ENCODE measurements at places on chromosomes 7 and 10.
A peak's percentile ranks its signal among the peaks of the same experiment; 100 is the strongest.

- DNase-seq: no peak
Measured at GRCh38 chr10:7121154-7121797, 289.6 kb downstream of the SFMBT2 start.

DNA sequence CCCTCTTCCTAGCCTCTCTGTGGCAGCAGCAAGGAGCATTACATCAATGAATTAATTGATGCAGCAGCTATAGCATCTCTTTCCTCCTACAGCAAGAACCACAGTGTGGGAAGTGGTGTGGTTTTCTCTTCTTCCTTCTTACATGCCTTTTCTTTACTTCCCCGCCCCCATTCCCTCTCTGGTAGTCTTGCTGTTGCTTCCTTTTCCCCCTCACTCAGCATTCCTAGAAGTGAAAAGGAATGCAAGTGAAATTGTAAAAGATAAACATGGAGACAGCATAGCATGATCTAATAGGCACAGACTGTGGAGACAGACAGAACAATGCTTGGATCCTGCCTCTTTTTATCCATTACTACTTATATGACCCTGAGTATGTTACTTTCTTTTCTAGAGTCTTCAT, 370.5 kb upstream of the BMPER start:
- DNase-seq: no peak

- DNase-seq: no peak
Measured at GRCh38 chr10:125727436-125727835, 7.9 kb downstream of the EDRF1 start.

- DNase-seq: no peak
Measured at GRCh38 chr7:137923380-137923779, 76.6 kb upstream of the DGKI start.

DNA sequence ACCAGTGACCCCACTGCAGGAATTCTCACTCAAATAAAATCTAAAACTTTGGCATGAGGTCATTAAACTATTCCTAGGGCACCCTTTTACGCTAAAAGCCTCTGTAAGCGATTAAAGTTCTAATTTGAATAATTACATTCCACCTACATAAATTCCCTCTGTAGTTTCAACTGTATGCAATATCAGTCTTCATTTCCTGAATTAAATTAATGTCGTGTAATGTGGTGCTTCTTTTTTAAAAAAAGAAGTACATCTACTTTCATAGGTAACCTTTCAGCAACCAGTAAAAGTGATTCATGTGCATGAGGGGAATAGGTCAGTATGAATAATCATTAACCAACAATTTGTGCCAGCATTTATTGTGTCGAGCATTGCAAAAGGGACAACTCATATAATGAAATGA, 44.7 kb downstream of the IMMP2L start:
- DNase-seq: no peak

DNA sequence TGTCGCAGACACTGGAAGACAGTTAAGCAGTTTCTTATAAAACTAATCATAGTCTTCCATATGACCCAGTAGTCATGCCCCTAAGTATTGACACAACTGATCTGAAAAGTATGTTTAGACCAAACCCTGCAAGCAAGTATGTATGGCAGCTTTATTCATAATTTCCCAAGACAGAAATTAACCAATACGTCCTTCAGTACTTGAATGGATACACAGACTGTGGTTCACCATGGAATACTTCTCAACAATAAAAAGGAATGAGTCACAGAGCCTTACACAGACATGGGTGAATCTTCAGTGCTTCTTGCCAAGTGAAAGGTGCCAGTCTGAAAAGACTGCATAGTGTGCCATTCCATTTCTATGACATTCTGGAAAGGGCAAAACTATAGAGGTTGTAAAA, 50.2 kb upstream of the AKR1E2 start:
- peak; percentile 69 for DNase-seq

GRCh38 chr10:48710647-48711275, 26.1 kb downstream of the WDFY4 start:
- no peak for DNase-seq

DNA sequence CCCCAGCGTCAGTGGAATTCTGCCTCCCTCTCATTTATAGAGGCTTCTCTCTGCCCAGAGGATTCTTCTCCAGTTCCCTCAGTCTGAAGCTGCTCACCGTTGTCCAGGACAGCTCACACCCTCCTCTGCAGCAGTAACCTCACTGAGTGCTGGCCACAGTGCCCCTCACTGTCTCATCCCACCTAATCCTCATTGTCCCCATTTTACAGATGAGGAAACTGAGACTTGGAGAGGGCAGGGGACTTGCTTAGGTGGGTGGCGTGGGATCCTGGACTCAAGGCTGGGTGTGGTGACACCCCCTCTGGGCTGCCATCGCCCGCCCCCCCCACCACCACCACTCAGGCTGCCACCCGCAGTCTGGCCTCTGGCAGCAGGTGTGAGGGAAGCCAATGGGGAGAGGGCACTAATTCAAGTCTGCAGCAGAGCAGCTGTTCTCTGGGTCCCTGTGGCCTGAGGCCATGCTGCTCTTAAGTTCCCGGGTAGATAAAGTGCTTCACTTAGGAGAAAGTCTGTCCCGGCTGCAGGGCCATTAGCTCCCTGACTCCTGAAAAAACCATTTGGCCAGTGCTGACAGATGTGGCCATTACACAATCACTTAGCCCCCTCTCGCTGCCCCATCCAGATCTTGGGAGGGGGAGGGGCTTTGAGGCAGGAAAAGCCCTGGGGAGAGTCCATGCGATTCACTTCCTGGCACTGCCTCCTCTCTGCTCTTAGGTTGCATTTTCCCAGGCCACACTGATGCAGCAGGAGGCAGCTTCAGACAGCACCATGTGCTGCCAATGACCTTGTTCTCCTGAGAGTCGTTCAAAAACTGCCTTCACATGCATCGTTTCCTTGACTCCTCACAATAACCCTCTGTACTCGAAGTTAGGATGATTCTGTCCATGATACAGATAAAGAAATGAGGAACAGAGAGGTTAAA, 36.3 kb downstream of the DRGX start:
- DNase-seq: no peak

- no peak for DNase-seq
Measured at GRCh38 chr7:9600974-9601373, 1167.6 kb downstream of the NXPH1 start.

DNA sequence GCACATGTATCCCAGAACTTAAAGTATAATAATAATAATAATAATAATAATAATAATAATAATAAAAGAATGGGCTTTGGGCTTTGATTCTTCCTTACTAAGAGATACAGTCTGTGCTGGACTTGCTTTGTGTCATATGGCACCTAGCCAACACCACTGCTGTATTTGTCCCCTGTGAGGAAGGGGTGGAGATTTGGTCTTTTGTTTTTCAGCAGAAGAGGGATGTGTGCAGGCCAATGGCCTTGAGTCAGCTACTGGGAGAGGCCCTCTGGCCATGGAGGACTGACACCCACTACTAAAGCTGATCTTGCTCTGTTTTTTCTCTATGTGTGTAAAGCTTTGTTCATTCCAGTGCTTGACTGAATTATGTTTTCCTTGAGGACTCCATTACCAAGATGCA, 573.0 kb upstream of the PCDH15 start:
- DNase-seq: no peak

GRCh38 chr10:122703483-122704448, 4.1 kb upstream of the C10orf120 start:
- DNase-seq: peak; percentile 21

GRCh38 chr7:105219771-105220160, 169.0 kb downstream of the SRPK2 start:
- DNase-seq: no peak

DNA sequence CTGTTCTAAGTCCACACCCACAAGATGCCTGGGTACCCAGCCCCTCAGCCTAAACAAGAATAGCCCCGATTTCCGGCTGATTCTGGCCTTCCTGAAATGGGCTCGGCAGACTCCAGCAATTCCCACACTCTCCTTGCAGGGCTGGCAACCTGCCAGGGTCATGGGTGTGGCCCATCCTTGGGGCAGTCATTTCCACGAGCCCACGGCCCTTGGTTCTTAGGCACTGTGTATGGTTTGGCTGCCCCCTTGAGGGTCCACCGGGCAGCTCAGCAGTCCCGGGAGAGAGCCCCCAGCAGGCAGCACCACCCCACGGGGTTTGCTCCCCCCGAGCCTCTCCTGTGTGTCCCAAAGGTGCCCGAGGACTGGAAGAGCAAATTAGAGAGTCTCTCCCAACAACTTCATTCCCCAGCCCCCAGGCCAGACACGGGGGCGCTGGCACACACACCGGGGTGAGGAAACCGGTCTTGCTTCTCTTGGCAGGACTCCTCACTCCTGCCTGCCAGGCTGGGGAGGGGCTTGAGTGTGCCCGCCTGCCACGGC, 142.2 kb downstream of the EMX2 start:
- no peak for DNase-seq

DNA sequence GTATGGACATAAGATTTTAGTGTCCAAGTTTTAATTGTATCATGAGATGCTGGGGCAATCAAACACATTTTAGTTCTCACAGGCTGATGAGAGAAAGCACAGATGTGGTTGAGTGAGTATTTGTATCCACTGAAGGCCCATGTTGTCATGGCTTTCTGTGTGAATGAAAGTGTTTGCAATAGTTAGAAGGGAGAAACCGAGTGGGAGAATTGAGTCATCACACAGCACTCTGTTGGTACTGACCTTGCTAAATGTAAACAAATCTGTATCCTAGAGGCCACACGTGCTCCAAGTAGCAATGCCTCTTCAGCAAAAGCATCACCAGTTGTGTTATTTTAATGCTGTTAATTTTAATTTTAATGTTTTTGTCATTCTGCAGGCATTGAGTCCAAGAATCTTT, 121.2 kb downstream of the EMX2 start:
- peak; percentile 3 for DNase-seq

- DNase-seq: no peak
Measured at GRCh38 chr10:17425584-17426262, 28.7 kb downstream of the ST8SIA6 start.

GRCh38 chr10:33735464-33735923, 401.0 kb upstream of the NRP1 start:
- DNase-seq: no peak

GRCh38 chr10:12549297-12549696, 199.9 kb downstream of the CAMK1D start:
- no peak for DNase-seq

DNA sequence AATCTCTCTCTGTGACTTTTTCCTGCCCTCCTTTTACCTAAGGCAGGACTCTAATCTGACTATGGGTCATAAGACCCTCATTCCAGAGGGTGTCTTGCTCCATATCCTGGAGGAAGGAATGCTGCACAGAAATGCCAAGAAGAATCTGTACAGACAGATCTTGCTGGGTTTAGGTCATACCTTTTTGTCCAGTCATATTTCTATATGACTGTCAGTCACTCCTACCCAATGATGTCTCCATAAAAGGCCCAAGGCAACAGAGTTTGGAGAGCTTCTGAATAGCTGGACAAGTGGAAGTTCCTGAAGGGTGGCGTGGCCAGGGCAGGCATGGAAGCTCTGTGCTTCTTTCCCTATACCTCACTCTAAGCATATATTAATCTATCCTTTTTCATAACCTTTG, 47.5 kb downstream of the FEZF1 start:
- no peak for DNase-seq

GRCh38 chr7:117908031-117908795, 35.0 kb upstream of the CTTNBP2 start:
- DNase-seq: no peak

DNA sequence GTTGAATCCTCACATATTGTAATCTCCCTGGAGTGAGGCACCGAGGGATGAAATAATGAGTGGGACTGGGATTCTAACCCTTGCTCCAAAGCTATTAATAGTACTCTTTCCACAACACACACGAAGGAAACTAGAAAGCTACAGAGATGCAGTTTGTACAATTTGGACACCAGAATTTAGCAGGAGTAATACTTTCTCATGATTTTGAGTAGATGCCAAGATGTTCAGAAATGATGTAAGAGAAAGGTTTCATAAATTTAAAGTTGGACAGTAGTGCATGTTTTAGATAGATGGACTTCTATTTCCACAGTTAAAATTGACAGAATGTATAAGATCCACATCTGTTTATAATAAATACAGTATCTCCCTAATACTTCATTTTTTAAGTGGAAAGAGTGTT, 46.5 kb downstream of the PRR15 start:
- no peak for DNase-seq

DNA sequence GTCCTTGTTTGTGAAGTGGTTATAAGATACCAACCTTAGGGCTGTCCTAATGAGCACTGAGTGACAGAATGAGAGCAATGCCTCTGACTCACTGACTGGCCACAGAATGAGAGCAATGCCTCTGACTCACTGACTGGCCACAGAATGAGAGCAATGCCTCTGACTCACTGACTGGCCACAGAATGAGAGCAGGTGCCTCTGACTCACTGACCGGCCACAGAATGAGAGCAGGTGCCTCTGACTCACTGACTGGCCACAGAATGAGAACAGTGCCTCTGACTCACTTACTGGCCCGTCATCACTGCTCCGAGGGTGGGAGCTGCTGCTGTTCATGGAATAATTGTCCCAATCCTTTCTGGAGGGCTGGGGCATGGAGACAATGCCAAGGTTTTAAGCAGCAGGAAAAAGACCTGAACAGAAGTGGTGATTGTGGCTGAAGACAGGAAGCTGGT, 265.2 kb upstream of the PPP2R2D start:
- no peak for DNase-seq
